ENCODE measurements at places on chromosomes 6 and 20.

GRCh38 chr20:43969501-43970182 is 55.0 kb downstream of the TOX2 start:
- DNase-seq = no peak

DNA sequence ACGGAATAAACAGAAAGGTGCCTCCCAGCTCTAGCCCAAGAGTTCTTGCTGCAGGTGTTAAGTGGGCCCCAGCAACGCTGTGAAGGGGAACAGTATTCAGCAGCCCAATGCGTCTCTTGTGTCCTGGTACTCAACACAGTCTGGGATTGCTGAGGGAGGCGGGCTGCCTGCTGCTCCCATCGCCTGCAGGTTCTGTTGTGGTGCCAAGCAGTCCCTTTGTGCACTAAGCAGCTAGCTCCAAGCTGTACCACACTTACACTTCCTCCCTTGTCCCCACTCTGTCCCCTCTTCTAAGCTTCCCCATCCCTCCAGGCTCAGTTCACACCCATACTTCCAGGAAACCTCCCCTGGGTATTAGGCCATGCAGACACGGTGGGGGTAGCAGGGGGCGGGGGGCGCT is 92.7 kb downstream of the AGPAT4 start:
- no peak for DNase-seq

- no peak for DNase-seq
Observed at GRCh38 chr6:40320441-40320840, 266.7 kb downstream of the LRFN2 start.

GRCh38 chr20:39871013-39871412 is 818.0 kb downstream of the MAFB start:
- no peak for DNase-seq

DNA sequence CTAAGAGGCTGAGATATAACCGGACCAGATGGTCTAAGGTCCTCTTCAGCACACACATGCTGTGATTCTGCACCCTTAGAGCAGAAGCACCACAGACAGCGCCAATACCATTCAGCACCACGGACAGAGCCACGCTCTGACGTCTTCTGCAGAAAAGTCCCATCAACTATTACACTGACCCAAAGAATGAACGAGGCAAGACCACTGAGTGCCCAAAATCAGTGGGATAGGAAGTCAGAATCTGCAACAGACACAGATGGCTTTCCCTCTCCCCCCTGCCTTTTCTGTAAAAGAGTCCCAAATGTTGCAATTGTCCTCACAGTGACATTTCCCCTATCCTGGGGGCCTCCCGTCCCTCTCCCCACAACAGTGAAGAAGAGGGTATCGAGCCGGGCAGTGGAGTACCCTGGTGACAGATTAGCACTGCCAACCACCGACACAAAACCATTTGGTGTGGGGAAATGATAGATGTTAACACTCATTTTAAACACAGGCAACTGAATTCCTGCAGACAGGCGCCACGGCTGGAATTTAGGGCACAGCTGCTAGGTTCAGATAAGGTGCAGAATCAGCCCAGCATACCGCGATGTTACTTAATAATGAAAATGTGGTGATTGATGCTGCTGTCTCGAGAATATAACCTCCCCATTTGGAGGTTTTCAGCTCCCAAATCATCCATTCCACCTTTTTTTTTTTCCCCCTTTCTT is 66.6 kb upstream of the CTNNBL1 start:
- peak; percentile 31 for DNase-seq

Measured in astrocyte of the cerebellum (primary cell).